Activated T-cell treated with anti-CD3 and anti-CD28 coated beads for 1 hour (primary cell): ENCODE measurements at places on chromosomes 12 and 14.

DNA sequence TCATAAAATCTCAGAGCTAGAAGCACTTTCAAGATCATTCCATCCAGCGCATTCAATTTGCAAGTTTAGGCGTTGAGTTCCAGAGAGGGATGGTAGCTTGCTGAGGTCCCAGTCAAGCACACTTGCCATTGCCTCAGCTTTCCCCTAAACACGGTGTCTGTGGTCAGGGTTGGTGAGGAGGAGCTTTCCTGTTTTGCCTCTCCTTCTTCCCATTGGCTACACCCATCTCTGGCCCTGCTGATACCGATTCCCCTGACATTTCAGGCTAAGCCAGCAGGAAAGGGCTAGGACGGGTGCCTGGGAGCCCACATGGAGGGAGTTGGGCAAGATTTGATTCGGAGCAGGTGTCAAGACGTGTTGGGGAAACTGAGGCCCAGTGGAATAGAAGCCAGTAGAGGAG is 9.1 kb downstream of the NFATC4 start:
- no peak for DNase-seq

DNA sequence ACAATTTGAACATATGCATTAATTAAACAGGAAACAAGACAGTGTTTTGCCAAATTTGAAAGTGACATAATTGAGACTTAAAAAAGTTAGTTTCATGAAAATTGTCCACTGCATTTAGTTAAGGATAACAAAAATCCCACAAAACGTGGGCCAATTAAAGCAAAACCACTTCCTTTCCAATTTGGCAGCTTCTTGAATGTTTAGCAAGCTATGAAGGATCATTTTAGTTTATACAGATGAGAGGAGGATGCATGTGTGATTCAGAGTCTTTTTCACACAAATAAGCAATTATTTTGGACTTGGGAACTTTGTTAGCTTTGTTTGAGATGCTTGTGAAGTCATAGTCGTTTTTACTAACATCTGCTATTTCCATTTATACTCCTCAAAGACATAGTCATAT is 109.6 kb downstream of the ATXN7L3B start:
- DNase-seq: no peak

DNA sequence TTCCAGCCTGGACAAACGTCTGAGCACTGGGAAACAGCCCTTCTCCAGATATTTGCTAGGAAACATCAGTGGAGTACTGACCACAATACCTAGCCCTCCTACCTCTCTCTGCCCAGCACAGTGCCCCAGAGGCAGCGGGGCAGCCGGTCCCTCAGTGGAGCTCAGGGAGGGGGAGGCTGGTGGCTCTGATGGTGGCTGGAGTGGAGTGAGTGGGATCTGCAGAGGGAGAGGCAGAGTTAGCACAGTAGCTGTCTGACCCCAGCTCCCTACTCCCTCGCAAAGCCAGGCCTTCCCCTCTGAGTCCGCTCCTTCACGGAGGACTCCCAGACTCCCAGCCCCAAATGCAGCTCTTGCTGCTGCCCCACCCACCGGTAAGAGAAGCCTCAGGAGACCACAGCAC is 30.0 kb downstream of the NCKAP5L start:
- DNase-seq: no peak

DNA sequence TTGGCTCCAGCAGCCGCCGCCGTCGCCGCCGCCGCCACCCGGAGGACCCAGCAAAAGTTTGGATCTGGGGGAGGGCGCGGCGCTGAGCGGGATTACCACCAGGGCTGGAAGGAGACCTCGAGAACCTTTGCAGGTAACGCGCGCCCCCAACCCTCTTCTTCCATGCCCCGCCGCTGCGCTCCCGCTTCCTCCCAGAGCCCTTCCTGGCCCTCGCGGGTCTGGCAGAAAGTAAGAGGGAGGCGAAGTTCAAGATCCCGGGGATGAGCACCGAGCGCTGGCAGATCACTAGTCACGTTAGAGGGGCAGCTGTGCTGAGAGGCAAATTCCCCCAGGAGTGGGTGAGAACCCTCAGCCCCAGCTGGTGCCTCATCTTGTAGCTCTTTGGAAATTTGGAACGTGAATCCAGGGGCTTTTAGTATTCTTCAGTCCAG is 3.9 kb downstream of the FLRT2 start:
- no peak for DNase-seq

DNA sequence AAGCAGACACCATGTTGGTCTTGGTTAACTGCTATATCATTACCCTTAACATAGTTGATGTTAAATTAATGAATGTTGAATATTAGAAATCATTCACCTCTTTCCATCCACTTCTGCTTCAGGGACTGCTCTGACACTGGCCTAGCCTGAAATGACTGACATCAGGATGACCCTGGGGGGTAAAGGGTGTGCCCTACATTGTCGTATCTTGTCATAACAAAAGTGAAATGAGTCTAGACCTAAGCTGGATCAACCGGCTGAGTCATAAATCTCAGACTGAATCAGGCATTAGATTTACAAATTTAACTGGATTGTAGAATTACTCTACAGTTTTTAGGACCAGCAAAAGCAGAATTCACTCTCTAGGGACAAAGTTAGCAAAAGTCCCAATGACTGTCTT is 35.3 kb downstream of the KICS2 start:
- DNase-seq: no peak

DNA sequence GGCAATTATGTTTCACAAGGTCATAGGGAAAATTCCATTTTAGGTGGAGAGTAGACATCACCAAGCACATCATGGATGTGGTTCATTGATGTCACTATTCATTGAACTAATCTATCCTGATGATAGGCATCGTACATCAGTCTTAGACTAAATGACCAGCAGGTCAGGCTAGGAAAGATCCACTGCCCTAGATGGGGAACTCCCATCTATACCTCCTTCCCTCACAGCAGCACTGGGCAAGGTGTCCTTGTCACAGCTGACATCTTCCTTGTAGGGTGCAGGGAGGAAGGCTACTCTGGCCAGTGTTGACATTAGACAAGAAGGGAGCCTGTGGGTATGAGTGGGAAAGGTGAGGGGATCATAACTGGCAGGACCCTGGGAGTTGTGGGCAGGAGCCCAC is 63.8 kb upstream of the CAPRIN2 start:
- no peak for DNase-seq

- no peak for DNase-seq
Observed at GRCh38 chr12:12273291-12273957, 6.6 kb upstream of the LRP6 start.

DNA sequence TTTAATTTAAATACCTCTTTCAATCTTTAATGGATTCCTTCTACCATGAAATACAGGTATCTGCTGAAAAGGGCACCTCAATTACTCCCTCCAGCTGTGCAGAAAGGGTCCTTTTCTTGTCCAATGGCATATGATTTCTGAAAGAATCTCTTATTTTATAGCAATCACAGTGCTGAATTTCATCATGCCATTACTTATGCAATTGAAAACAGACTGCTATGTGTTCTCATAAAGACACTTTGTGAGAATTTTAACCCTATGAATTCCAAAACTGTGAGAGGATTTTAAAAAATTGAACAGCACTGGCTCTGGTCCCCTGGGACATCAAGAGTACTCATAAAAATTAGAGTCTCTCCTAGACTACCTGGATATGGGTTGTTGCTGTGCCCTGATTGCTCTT is 45.9 kb upstream of the CNOT2 start:
- no peak for DNase-seq

- no peak for DNase-seq
Observed at GRCh38 chr12:111100003-111100402, 179.6 kb upstream of the MYL2 start.

GRCh38 chr12:107749083-107749482 is 11.9 kb downstream of the PRDM4 start:
- DNase-seq: no peak

GRCh38 chr12:39533951-39534350 is 85.7 kb downstream of the ABCD2 start:
- no peak for DNase-seq

- no peak for DNase-seq
Observed at GRCh38 chr12:56141946-56142784, 10.2 kb upstream of the MYL6B start.

GRCh38 chr14:64075613-64076005 is 218.6 kb downstream of the ESR2 start:
- no peak for DNase-seq

DNA sequence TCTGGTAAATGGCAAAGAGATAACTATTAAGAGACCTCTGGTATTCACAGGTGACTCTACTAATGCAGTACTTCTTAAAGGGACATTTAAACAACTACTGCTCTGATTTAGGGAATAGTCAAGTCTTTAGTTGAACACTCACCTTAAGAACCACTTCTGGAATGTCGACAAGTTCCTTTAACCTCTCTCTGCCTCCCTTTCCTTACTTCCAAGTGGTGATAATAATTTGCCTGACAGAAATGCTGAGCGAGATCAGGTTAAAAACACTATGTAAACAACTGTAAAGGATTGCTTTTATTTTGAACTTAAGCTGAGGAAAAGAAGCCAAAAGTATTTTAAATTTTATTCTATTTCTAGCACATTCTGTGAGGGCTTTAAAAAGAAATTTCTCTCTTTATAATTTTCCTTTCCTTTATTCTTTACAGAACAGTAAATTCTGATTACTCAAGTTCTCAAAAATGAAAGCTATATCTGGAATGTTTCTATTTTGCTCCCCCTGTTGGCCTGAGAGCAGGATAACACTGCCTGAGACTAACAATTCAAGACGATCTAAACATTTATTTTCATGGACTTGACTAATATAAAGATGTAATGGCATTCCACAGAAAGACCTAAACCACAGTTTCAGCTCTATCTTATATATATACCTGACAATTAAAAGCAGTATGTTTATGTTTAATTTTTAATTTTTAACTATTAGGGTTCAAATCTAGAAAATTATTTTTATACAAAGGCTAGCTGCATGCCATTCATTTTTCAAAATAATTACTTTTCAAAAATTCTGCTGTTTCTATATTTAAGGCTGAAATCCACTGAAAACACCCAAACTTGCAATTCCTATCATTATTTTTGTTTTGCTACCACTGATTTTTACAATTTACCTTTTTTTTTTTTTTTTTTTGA is 29.2 kb downstream of the ZCCHC8 start:
- no peak for DNase-seq

DNA sequence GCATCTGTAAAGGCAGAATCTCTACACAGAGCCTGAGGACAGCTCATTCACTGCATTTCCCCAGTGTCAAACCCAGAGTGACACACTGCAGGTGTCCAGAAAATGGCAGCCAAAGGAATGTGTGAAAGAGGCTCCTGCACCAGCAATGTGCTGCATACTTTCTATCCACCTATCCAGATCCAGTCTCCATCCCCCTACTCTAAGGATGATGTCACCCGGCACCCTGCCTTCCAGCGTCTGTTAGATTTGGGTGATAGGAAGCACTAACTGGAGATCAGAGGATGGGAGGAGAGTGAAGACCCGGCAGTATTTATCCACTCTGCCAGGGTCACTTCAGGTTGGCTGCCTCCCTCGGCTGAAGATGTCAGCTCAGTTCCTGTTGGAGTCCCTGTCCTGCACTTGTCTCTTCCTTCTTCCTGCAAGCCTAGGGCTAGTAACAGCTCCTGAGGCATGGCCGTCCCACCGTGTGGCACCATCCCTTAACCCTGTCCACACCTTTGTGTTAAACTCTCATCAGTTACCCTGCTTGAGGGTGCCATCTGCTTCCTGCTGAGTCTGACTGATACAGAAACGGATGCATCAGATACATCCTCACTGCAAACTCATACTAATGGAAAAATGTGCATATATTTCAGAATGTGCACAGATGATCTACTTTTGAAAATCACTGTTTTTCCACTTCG is 13.0 kb upstream of the GPR68 start:
- DNase-seq: no peak

- no peak for DNase-seq
Observed at GRCh38 chr14:95147597-95147996, 9.7 kb downstream of the DICER1 start.

DNA sequence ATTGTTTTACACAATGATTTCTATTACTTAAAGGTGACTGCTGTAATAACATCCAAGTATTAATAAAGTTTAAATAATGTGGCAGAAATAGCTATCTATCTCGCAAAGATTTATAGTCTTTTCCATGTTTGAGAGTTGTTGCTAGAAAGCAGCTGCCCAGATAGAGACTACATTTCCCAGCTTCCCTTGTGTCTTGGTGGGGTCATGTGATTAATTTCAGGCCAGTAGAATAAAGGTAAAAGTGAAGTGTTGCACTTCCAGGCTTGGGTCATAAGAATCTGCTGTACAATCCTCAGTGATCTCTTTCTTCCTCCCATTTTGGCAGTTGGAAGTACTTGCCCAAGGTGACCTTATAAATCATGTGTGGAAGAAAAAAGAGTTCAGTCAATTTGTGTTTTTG is 449.7 kb upstream of the USP15 start:
- no peak for DNase-seq

GRCh38 chr14:87667659-87668058 is 325.3 kb downstream of the GALC start:
- DNase-seq: no peak

GRCh38 chr12:95590775-95591174 is 39.5 kb upstream of the USP44 start:
- DNase-seq: no peak

DNA sequence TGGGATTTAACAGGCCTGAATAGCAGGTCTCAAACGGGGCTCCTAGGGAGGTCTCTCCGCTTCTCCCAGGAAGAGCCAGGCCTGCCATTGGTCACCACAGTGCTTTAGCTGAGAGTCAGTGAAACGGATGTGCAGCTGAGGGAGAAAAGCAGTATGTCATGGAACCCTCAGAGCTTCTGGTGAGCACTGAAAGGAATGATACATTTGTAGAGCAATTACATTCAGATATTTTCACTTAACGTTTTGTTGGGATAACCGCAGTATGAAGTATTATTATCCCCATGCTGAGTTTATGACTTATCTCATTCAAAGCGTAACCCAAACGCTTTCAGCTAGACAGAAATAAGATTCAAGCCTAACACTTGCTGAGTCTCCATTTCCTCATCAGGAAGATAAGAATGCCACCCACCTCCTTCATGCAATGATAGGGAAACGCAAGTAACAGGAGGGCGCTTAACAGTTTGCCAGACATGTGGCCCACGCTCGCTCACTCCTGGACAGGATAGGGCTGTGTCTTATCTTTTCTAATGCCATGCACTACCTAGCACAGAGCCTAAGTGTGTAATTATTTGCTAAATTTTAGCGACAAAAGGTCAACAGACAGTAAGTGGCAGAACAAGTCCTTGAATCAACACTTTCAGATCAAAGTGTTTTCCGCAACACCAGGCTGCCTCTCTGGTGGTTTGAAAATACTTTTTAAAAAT is 28.2 kb downstream of the DAD1 start:
- no peak for DNase-seq

GRCh38 chr12:1779783-1780182 is 40.6 kb upstream of the LRTM2 start:
- DNase-seq: no peak

DNA sequence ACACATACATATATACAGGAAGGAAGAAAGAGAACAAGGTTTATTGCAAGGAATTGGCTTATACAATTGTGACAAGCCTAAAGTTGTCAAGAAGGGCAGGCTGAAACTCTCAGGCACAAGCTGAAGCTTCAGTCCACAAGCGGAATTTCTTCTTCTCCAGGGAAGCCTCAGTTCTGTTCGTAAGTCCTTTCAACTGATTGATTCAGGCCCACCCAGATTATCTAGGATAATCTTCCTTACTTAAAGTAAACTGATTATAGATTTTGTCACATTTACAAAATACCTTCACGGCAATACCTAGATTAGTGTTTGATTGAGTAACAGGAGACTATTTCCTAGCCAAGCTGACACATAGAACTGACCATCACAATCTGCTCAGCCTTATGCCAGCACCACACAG is 81.5 kb upstream of the TMEM260 start:
- DNase-seq: no peak
